Cardiac muscle cell (in vitro differentiated cells and primary cell): ENCODE measurements at places on chromosomes 2 and 18. TPM values are rescaled to one million over a fixed set of nuclear protein-coding genes. Genes with fewer than 3 reads are reported as not detected.

DNA sequence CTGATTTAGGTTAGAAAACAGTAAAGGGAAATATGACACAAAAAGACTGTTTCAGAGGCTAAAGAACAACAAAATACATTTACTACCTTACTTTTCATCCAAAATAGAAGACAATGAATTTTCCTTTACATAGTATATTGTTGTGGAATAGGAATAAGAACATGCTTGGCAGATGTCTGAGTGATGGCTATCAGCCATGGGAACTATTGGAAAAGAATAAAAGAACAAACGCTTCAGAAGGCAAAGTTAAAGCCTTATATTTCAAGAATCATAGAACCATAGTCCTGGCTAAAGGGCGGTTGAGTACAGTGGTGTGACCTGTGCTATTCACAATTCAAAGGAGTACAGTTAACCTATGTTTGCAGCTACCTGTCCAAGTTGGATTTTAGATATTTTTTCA lies 73.9 kb upstream of the NRXN1 start:
- DNase-seq = no peak

DNA sequence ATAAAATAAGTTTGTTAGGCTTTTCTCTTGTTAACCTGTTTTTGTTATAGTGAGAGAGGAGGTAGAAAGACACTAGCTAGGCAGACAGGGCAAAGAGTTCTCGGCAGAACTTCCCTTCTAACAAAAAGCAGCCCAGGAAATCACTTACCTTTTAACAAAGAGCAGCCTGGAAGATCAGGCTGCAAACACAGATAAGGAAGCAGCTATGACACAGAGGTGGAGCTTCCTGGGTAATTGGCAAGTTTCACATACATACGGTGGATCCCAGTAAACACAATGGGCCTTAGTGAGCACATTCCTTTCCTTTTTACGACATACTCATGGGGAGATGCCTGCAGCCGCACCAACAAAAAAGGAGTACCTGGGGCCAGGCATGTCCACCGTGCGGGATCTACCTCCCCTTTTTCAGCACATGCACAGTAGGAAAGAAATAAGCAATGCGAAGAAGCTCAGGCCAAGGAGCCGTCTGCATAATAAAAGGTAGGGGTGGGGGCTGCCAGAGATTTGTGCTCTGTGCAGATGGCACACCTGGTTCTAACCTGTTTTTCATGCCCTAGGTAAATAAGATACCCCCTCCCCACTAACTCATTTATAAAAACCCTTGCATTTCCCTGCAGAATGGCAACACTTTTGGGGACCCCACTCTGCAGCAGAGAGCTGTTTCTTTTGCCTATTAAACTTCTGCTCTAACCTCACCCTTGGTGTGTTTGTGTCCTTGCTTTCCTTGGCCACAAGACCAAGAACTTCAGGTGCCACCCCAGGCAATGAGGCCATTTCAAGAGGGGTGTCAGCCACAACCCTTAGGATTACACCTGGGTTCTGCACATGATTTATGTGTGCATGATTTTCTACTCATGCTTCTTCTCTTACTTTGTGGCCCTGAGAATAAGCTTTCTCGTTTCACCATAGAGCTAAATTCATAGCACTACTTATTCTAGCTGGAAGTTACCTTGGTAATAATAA lies 26.5 kb downstream of the MDH1 start:
- peak; percentile 52 for DNase-seq

DNA sequence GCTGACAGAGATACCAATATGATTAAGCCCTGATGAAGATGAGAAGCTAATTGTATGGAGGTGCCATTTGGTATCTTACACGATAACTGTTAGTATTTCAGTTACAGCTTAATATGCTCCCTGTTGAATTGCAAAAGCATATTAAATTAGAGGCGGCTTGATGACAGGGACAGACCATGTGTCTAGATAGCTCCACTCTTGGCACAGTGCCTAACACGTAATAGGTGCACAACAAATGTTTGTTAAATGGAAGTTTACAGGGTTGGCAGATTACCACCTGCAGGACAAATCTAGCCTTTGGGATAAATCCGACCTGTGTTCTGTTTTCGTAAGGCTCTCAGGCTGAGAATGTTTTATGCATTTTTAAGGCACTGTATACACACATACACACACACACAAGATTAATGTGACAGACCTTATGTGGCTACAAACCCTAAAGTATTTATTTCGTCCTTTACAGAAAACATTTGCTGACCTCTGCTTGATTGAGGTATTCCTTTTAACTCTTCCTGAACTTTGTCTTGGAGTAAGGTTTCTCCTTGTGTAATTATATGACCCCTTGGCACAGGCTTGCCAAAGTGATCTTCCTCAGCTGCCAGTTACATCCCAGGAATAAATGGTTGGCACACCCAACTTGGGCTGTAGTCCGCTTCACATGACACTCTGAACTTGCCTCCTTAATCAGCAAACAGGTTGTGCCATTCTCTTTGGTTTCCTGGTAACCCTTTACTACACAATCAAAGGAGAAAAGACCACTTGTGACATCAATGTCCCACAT lies 348.9 kb downstream of the HRH4 start:
- DNase-seq = no peak

DNA sequence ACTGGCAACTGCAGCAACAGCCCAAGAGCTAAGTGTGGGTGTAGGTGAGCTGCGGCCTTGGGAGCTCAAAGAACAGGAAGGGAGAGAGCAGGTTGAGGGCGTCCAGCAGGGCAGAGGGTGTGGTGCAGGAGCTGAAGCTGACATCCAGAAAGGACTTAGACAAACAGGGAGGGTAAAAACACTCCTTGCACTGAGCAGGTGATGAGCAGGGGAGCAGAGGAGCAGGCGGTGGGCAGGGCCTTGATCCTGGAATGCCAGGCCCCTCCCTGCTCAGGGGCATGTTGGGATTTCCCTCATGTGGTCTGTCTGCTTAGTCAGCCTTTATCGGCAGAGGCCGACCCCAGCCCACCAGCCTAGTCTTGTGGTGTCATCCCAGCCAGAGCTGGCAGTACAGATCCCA lies 63.6 kb downstream of the VSNL1 start:
- DNase-seq = no peak

- peak; percentile 84 for DNase-seq
Measured at GRCh38 chr2:231687133-231687852, 21.0 kb upstream of the PTMA start.

GRCh38 chr2:117815946-117816345 lies 1.5 kb downstream of the DDX18 start:
- no peak for DNase-seq

DNA sequence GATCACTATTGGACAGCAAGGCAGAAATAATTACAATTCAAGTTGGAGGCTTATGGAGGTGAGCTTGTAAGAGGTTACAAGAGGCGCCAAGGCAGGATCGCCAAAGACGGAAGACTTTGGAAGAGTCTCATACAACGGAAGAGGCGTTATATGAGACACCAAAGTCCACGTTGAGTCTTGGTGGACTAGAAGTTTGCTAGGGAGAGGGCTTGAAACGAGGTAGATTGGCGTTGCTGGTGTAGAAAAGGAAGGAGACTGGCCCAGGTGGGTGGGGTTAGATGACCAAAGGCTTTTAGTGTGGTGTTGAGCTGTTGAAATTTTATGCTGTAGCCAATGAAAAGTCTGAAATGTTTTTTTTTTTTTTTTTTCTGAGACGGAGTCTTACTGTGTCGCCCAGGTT lies 1.4 kb downstream of the MSH2 start:
- no peak for DNase-seq

- DNase-seq = no peak
Measured at GRCh38 chr18:50719471-50720324, 100.1 kb downstream of the MRO start.

- DNase-seq = no peak
Measured at GRCh38 chr2:218516614-218517013, 51.5 kb downstream of the USP37 start.

The MC4R gene
- 0.21 and 0.54 TPM in 2 replicates for total RNA-seq

The ADCYAP1 gene
- total RNA-seq = 0.04 TPM in 1 of 2 replicates, not detected in the other

The GALNT13 gene
- total RNA-seq = 1.4 and 3.1 TPM in 2 replicates

The NCKAP5 gene
- 0.21 and 13.6 TPM in 2 replicates for total RNA-seq
